Activated T-cell treated with anti-CD3 and anti-CD28 coated beads, Interleukin-2, amount 50 U/mL, for 72 hours (primary cell): ENCODE measurements at places on chromosomes 16 and 17. TPM values are rescaled to one million over a fixed set of nuclear protein-coding genes. Genes with fewer than 3 reads are reported as not detected.
A peak's percentile ranks its signal among the peaks of the same experiment; 100 is the strongest.

The TBC1D28 gene
- not detected for total RNA-seq

The CCT6B gene
- 2.8 TPM for total RNA-seq

The NRN1L gene
- 0.60 TPM for total RNA-seq

The TSPOAP1 gene
- 55.3 TPM for total RNA-seq

The NOXO1 gene
- total RNA-seq, result 1.8 TPM

The SEPTIN1 gene
- total RNA-seq, result 223 TPM

The NTN1 gene
- total RNA-seq, result 0.69 TPM

- H3K27me3 ChIP-seq, result no peaks in the 10 kb centered on the region
- no peaks in the 10 kb centered on the region for H3K4me1 ChIP-seq
- H3K27ac ChIP-seq, result no peak overlapping the region
- no peaks in the 10 kb centered on the region for H3K36me3 ChIP-seq
- H3K4me3 ChIP-seq, result no peak overlapping the region
Observed at GRCh38 chr16:51224317-51224716, 73.2 kb upstream of the SALL1 start.

- H3K4me3 ChIP-seq, result no peak overlapping the region
- H3K27ac ChIP-seq, result peak overlapping the region; percentile 77
- no peak for DNase-seq
- H3K4me1 ChIP-seq, result peaks cover 40% of the 10 kb centered on the region
Observed at GRCh38 chr17:46216682-46217081, 23.5 kb upstream of the KANSL1 start.

DNA sequence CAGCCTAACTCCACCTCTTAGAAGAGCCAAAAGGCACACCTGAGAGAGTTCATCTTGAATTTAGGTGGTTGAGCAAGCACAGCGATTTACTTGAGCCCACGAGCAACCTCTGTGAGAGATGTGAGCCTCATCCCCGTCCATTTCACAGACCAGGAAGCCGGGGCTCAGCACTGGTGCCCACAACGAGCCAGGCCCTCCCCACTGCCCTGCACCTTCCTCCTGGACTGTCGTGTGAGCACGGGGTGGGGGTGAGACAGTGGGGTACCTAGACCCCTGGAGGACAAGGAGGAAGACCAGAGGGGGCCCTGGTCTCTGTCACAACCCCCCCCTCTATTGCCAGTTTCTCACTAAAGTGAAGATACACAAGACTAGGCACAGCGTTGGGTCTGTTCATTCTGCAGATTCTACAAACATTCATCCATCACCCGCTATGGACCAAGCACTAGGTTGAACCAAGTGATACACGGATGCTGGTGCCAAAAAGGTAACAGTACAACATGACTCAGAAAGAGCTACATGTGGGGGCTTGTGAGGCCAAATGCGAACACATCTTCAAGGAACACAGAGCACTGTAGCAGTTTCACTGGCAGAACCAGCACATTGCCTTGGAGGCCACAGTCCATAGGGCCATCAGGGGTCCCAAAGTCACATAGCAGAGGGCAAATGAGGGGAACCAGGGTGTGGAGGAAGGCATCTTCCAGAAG is 231.9 kb downstream of the PARN start:
- H3K4me3 ChIP-seq, result no peak overlapping the region
- no peak for DNase-seq
- H3K27ac ChIP-seq, result no peak overlapping the region
- no peaks in the 10 kb centered on the region for H3K27me3 ChIP-seq
- H3K36me3 ChIP-seq, result no peaks in the 10 kb centered on the region

DNA sequence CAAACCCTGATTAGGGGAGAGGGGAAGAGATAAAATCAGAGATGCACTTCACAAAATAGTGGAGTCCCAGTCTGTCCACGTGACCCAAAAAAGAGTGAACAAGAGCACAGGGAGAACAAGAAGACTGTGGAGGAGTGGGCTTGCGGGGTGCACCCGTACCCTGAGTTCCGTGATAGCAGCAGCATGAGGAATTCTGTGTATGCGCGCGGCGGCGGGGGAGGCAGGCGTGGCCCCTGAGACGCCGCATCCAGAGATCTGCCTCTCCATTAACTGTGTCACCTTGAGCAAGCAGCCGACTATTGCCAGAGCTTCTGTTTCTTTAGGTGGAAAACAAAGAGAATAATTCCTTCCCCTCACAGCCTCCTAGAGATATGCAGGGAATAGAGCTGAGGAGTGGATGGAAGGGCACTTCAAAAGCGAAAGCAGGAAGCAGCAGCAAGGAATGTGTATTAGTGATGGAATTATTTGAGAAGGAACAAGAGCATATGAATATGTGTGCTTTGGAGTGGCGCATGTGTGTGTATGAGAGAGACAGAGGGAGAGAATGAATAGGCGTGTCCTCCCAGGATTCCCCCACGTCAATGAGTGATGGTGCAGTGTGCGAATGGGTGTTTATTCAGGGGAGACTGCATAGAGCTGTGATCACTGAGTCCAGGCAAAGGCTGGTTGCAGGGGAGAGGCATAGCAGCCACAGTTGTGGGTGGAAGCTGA is 10.4 kb upstream of the SOX9 start:
- H3K4me3 ChIP-seq, result no peak overlapping the region
- no peaks in the 10 kb centered on the region for H3K4me1 ChIP-seq
- peaks cover 27% of the 10 kb centered on the region for H3K27me3 ChIP-seq
- no peak overlapping the region for H3K27ac ChIP-seq
- no peaks in the 10 kb centered on the region for H3K36me3 ChIP-seq

- no peak overlapping the region for H3K27ac ChIP-seq
- no peak overlapping the region for H3K4me3 ChIP-seq
- no peak for DNase-seq
- peaks cover 9% of the 10 kb centered on the region for H3K36me3 ChIP-seq
- no peaks in the 10 kb centered on the region for H3K4me1 ChIP-seq
Observed at GRCh38 chr17:76781056-76781982, 43.4 kb downstream of the MFSD11 start.

DNA sequence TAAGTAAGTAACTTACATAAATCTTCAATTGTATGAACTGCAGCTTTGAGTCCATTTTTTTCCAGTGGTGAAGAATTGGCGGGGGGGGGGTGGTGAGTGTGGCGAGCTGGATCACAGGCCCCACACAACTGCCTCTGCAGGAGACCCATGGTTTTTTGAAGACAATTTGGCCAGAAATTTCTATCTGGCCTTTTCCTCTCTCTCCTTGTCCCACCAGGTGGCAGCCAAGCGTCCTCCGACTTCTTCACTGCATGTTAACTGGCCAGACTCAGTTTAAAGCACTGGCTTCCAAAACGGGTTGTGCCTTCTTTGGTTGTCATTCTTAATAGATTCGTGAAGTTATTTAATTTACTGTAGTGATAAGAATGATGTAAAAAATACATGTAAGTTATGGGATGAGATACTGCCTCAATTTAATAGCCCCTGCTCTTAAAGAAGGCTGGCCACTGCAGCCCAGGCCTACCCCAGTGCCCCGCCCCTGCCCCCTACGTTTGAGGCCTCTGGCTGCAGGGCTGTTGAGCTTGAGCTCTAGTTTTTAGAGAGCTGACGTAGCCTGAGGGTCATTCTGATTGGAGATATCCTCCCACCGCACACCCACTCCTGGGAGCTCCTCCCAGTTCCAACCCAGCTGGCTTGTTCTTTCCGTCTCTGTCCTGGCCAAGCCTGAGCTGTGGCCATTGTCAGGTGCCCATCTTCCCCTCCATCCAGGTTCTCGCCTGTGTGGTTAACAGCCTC is 36.4 kb downstream of the AKAP1 start:
- no peak overlapping the region for H3K27ac ChIP-seq
- peaks cover 4% of the 10 kb centered on the region for H3K36me3 ChIP-seq
- no peaks in the 10 kb centered on the region for H3K4me1 ChIP-seq

DNA sequence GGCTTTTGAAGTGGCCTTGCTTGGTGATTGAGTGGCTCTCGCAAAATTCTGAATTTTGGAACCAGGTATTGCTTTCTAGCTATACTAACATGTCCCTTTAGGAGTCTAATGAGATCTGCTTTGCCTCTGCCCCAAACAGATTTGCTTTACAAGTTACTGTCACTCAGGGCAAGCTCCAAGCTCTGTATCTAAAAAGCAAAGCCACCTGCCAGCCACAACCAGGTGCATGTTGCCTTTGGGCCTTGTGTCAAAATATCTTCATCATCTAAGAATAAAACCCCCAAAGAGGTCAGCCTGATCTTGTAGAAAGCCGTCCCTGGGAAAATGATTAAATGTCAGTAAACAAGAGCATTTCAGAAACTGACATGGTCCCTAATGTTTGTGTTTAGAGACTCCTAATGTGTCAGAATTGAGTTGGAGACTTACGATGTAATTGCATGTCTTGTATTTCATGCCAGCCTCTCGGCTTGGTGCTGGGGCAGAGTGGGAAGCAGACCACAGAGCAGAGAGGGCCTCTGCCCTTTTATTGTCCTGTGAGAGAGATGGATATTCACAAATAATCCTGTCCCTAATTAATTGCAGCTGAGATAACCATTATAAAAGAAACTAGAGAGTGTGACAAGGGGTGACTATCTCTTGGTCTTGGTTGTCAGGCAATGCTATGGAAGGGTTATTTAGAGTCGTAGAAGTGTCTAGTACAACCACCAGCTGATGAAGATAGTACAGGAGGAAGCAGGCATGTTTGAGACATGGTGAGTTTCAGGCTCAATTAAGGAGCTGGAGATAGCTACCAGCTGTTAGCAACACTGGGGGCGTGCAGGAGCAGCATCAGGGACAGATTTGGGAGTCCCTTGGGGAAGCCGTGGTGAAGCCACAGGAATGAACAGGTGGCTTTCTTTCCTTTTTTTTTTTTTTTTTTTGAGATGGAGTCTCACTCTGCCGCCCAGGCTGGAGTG is 90.7 kb downstream of the PITPNC1 start:
- no peaks in the 10 kb centered on the region for H3K27me3 ChIP-seq
- no peak for DNase-seq
- peaks cover 3% of the 10 kb centered on the region for H3K36me3 ChIP-seq
- peak overlapping the region; percentile 66 for H3K27ac ChIP-seq
- peak overlapping the region; percentile 84 for H3K4me3 ChIP-seq
- H3K4me1 ChIP-seq, result peaks cover 74% of the 10 kb centered on the region

GRCh38 chr16:24151482-24151939 is 104.6 kb upstream of the CACNG3 start:
- H3K27me3 ChIP-seq, result no peaks in the 10 kb centered on the region
- H3K4me1 ChIP-seq, result peaks cover 40% of the 10 kb centered on the region
- H3K4me3 ChIP-seq, result peak overlapping the region; percentile 36

DNA sequence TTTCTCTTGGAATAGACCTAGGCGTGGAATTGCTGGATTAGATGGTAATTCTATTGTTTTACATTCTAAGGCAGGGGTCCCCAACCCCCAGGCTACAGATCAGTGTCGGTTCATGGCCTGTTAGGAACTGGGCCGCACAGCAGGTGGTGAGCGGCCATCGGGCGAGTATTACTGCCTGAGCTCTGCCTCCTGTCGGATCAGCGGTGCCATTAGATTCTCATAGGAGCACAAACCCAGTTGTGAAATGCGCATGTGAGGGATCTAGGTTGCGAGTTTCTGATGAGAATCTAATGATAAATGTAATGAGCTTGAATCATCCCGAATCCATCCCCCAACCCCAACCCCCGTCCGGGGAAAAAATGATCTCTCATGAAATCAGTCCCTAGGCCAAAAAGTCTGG is 23.0 kb downstream of the NLRC5 start:
- H3K27me3 ChIP-seq, result no peaks in the 10 kb centered on the region
- peaks cover 94% of the 10 kb centered on the region for H3K4me1 ChIP-seq
- peaks cover 11% of the 10 kb centered on the region for H3K36me3 ChIP-seq
- peak overlapping the region; percentile 96 for H3K27ac ChIP-seq
- DNase-seq, result no peak

DNA sequence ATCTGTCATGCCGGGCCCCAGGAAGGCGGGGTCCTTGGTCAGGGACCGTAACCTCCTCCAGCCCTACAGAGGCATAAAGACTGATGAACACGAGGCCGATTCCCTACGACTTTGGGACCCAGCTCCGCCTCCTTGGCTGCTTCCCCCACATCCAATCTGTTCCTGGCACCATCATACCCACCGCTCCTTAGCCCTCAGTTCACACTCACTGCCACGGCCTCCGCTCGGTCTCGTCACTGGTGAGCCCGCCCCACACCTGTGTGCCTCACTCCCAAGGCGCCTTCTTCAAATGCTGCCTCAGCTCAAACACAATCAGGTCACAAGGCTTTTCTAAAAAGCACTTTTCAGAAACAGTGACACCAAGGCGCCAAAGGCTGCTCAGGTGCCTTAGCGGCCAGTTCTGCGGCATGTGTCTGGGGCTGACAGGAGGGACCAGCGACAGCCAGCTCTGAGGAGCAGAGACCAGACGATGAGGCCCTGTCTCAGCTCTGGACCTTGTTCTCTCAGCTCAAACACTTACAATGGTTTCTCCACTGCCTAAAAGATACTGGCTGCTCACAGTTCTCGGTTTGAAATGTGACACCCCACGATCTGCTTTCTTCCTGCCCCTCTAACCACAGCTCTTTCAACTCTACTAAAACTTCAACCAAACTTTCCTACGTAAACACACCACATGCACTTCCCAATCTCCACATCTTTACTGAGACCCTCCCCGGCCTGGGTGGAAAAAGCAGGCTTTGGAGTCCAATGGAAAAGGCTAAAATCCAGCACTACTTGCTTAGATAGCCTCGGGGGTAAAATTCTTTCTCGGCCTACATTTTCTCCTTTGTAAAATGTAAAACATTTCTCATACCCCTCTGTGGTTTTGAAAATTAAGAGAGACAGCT is 33.2 kb downstream of the CYB5D2 start:
- H3K27ac ChIP-seq, result peak overlapping the region; percentile 94
- DNase-seq, result peak; percentile 41
- H3K27me3 ChIP-seq, result no peaks in the 10 kb centered on the region
- H3K4me3 ChIP-seq, result peak overlapping the region; percentile 83
- peaks cover 48% of the 10 kb centered on the region for H3K4me1 ChIP-seq

GRCh38 chr17:76534831-76535732 is 2.4 kb downstream of the CYGB start:
- no peak for DNase-seq
- H3K27me3 ChIP-seq, result peaks cover 13% of the 10 kb centered on the region
- H3K36me3 ChIP-seq, result no peaks in the 10 kb centered on the region
- H3K27ac ChIP-seq, result no peak overlapping the region
- no peak overlapping the region for H3K4me3 ChIP-seq
- no peaks in the 10 kb centered on the region for H3K4me1 ChIP-seq

DNA sequence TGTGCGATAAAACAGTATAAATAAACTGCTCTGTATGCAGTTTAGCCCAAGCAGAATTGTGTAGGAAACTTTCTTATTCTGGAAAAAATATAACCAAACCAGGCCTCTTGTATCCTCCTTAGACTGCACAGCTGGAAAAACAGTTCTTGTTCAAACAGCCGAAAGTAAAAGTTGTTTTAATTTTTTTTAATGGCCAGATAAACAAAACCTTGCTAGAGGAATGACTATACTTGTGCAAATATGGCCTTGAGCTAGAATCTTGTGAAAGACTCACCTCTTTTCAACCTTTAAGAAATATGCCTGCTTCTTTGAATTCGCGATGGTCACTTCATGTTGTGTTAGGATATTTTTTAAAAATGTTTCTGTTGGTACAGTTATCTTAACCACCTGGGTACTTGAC is 114.5 kb upstream of the MAF start:
- no peak for DNase-seq
- no peaks in the 10 kb centered on the region for H3K36me3 ChIP-seq
- peaks cover 15% of the 10 kb centered on the region for H3K4me1 ChIP-seq
- H3K27ac ChIP-seq, result no peak overlapping the region
- no peak overlapping the region for H3K4me3 ChIP-seq
